ENCODE measurements at places on chromosomes 5 and 9.

- DNase-seq = no peak
Measured at GRCh38 chr9:37383876-37384746, 38.4 kb upstream of the GRHPR start.

- DNase-seq = no peak
Measured at GRCh38 chr5:179167871-179168451, 107.8 kb downstream of the ZNF354C start.

DNA sequence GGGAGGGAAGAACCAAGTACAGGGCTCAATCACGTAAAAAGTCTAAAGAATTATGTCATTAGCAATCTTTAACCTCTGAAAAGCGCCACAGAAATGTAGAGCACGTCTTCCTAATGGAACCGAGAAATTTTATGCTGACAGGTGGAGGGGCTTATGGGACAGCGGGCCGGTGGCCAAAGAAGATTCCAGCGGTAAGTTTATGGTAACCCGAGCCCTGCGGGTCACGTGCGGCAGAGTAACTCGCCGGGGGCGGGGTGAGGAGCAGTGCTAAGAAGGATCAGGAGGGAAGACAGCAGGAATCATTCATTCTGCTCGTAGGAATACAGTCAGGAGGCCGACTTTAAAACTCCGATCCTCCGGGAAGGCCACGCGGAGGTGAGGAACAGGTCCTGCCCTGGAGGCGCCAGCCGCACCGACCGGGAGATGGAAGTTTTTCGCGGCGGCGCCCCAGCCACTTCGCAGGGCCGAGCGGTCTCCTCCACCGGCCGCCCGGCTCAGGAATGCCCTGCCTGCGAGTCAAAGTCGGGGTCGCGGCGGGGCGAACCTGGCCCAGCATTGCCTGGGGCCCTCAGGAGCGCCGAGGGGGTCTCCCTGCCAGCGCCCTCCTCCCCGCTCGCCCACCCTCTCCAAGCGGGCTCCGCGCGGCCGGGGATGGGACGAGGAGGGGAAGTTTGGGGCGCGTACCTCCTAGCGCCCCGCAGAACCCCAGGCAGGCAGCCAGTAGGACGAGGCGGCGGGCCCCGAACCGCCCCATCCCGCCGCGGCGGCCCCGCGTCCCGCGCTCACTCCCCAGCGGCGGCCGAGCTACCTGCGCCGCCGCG lies 101.8 kb downstream of the ESM1 start:
- no peak for DNase-seq

DNA sequence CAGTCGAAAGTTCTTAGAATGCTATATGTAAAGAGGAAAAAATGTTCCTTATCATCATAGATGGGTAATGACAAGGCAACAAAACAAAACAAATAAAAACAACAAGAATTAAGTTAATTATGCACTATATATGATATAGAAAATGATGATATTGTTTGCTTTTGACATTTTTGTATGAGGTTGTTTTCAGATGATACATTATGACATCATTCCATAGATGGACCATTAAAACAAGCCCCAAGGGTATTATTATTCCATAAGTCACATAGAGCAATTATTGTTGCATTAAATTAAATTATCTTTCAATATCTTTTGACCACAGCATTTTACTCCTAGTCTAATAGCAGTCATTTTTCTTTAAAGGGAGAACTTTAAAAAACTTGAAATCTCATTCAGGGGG lies 56.5 kb upstream of the RICTOR start:
- no peak for DNase-seq

GRCh38 chr5:127229185-127229889 lies 61.3 kb upstream of the MEGF10 start:
- DNase-seq = no peak

GRCh38 chr9:94867281-94867841 lies 140.9 kb downstream of the AOPEP start:
- peak; percentile 88 for DNase-seq

DNA sequence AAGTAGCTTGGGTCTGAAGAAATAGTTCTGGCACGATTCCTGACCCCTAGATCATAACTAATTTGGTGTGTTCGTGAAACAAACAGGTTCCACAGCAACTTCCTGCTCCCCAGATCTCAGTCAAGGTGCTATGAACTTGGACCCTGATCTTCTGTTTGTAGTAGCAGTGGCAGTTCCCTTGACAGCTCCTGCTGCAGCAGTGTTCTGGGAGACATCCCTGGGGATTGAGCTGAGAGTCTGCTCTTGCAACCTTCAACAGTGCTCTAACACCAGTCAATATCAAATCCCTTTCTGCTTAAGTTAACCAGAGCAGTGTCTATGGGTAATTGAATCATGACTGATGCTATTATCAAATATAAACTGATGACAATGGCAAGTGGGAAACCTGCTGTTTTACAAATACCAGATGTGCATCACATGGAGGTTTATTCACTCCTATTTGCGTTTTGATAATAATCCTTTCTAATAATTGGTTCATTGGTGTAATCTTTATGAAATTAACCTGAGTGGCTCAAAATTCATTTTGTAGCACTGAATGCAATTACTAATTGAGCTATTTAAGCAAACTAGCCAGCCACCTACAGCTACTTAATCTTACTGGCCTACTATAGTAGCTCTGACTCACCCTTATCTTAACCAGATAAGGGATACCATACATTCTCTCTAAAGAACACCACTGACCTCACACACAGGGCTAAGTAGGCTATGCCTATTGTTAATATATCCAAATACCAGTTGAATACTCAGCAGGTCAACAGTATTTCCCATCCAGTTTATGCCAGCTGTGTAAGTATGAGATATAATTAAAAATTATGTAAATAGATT lies 21.9 kb downstream of the KDM4C start:
- DNase-seq = no peak

- DNase-seq = no peak
Measured at GRCh38 chr5:107301999-107302398, 368.7 kb downstream of the EFNA5 start.

- no peak for DNase-seq
Measured at GRCh38 chr5:14954616-14955343, 83.2 kb upstream of the ANKH start.

- peak; percentile 61 for DNase-seq
Measured at GRCh38 chr9:125758986-125759763, 12.0 kb downstream of the PBX3 start.

- peak; percentile 77 for DNase-seq
Measured at GRCh38 chr5:172293054-172293744, 9.6 kb upstream of the UBTD2 start.

GRCh38 chr5:178318382-178318781 lies 85.8 kb upstream of the PHYKPL start:
- DNase-seq = no peak

DNA sequence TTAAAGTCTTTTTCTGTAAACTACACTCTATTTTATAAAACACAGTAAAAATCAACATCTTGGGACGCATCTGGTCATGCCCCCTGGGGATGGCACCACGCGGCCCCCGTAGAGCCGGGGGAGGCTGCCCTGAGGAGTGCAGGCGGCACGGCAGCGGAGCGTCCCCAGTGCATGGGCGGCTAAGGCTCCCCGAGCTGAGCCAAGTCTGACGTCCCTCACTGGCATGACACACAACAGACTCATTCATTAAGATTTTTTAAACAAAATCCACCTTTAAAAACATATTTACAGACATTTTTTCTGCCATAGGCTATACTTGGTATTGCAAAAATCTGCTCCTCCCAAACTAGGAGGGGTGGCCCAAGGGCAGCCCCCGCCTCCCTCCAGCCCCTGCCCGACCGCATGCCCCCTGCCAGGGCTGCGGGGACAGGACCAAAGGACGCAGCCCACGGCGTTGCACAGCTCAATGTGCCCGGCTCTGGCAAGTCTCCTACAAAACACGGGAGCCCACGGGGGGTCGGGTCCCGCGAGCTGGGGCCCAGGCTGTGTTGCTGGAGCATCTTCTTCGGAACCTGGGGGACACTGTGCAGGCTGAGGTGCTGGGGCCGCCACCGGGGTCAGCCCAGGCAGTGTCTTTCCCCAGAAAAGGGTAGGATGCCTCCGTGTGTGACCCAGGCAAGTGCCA lies 11.8 kb upstream of the SEC16A start:
- DNase-seq = no peak

- DNase-seq = no peak
Measured at GRCh38 chr5:113047733-113048652, 71.4 kb downstream of the DCP2 start.

GRCh38 chr9:78023003-78023741 lies 8.4 kb downstream of the GNAQ start:
- peak; percentile 34 for DNase-seq

GRCh38 chr5:58462154-58462553 lies 2.3 kb upstream of the PLK2 start:
- DNase-seq = peak; percentile 19

- no peak for DNase-seq
Measured at GRCh38 chr9:130898552-130898852, 1.9 kb upstream of the QRFP start.

DNA sequence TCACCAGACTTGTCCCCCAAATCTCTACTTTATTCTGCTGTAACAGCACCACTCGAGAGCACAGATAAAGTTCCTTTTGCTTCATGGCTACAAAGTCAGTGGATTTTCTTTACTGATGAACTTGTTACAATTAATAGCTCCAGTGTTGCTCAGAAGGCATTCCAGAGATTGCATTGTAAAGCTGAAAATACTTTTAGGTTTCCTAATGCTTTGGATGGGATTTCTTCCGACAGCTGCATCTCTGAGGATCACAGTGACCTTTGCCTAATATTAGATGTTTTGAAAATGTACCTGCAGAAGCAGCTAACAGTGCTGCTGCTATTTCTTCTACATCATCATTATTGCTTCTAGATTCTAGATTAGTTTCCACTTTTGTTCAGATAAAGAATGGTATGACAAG lies 58.8 kb upstream of the TMEM171 start:
- no peak for DNase-seq

DNA sequence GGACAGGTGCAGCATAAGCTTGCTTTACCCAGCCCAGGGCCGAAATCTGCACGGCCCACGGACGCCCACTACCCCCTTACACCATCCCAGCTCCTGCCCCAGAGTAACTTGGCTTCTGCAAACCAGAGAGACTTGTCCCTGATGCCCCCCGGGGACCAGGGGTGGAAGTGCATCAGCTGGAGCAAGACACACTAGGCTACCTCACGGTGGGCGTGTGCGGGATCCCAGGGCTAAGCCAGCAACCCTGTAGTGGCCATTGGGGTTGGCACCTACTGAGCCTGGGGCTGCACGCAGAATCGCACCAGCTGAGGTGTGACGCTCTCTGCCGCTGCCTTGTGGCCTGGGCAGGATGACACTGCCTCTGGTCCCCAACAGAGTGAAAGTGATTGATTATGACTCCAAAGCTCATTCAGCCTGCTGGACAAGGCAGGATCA lies 6.1 kb upstream of the ZNF79 start:
- DNase-seq = no peak

GRCh38 chr5:128053291-128053954 lies 30.1 kb upstream of the SLC12A2 start:
- no peak for DNase-seq

DNA sequence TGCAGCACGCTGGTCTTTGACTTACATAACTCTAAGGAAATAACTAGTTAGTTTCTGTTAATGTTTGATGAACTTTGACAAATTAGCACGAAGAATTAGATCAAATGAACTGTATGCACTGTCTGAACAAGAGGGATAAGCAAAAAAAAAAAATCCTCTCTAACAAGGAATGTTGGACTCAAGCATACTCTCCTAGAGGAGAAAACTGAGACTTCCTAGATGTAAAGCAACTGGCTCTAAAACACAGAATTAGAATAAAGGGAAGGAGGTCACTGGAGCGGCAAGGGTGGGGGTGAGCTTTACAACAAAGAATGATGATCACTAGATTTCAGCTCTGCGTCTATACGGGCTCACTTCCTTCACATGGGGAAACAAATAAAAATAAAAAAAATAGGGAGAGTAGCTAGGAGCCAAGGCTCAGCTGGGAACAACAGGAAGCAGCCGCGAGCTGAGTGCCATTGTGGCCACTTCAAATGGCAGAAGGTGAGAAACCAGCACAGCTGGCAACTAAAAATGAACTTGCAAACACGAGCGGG lies 48.7 kb upstream of the CEMIP2 start:
- DNase-seq = no peak
